ENCODE measurements at places on chromosomes 1 and 21.

GRCh38 chr21:45091550-45092322 is 17.4 kb downstream of the ADARB1 start:
- H3K4me3 ChIP-seq, result no peak overlapping the region
- H3K27ac ChIP-seq, result no peak overlapping the region
- peaks cover 95% of the 10 kb centered on the region for H3K4me1 ChIP-seq
- H3K27me3 ChIP-seq, result no peaks in the 10 kb centered on the region
- H3K36me3 ChIP-seq, result no peaks in the 10 kb centered on the region

- no peak overlapping the region for H3K27ac ChIP-seq
- H3K4me3 ChIP-seq, result no peak overlapping the region
- no peaks in the 10 kb centered on the region for H3K36me3 ChIP-seq
These were observed 279.2 kb upstream of the DUSP10 start for GRCh38 chr1:222021129-222021528.

- no peaks in the 10 kb centered on the region for H3K36me3 ChIP-seq
- H3K27me3 ChIP-seq, result no peaks in the 10 kb centered on the region
- ATAC-seq, result no peak
- H3K4me3 ChIP-seq, result no peak overlapping the region
These were observed 209.3 kb upstream of the C1orf105 start for GRCh38 chr1:172211221-172211620.

DNA sequence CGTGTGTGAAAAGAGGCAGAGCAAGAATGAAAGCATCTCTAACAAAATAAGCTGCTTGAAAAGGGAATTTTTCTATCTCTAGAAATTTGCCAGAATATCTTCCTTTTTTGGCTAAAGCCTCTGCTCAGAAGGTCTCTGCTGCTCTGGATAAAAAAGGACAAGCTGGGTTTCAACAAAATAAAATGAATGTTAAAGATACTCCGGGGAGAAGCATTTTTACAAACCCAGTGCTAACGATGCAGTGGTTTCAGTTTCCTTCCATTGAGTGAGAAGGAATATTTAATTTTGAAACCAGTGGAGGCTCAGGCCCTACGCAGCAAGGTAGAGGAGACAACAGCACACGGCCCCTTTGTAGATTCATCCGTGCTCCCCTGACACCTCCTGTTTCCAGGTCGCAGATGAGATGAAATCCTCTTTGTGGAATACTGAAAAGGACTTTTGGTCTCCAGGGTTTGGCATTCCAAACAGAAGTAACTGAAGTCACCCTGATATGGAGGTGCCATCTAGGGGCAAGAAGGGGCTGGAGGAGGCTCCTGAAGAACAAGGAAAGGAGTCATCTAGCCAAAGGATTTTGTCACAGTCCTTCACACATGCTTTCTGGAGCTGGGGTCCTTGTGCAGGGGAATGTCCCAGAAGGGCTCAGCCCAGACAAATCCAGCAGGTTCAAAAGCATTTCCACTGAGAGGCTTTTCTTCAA is 65.7 kb upstream of the SYT6 start:
- no peak for ATAC-seq
- H3K4me3 ChIP-seq, result no peak overlapping the region
- H3K27ac ChIP-seq, result peak overlapping the region; percentile 12
- no peaks in the 10 kb centered on the region for H3K27me3 ChIP-seq
- H3K36me3 ChIP-seq, result no peaks in the 10 kb centered on the region

DNA sequence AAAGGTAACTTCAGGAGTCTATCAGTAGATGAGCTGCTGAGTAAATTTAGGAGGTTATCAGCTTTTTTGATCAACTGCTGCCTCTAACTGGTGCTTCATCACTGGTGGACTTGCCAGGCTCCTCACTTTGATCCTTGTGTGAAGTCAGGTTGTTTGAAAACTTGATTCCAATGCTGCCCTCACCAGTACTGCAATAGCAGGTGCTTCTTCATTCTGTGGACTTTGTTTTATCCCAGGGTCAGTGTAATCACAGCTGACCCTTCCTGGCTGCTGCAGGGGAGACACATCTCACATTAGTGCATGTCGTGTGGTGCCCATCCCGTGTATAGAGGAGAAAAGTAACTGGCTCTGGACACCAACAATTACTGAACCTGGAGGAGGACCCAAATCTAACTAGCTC is 20.0 kb upstream of the KIAA1614 start:
- H3K27me3 ChIP-seq, result no peaks in the 10 kb centered on the region
- H3K27ac ChIP-seq, result no peak overlapping the region
- ATAC-seq, result no peak
- no peaks in the 10 kb centered on the region for H3K36me3 ChIP-seq

DNA sequence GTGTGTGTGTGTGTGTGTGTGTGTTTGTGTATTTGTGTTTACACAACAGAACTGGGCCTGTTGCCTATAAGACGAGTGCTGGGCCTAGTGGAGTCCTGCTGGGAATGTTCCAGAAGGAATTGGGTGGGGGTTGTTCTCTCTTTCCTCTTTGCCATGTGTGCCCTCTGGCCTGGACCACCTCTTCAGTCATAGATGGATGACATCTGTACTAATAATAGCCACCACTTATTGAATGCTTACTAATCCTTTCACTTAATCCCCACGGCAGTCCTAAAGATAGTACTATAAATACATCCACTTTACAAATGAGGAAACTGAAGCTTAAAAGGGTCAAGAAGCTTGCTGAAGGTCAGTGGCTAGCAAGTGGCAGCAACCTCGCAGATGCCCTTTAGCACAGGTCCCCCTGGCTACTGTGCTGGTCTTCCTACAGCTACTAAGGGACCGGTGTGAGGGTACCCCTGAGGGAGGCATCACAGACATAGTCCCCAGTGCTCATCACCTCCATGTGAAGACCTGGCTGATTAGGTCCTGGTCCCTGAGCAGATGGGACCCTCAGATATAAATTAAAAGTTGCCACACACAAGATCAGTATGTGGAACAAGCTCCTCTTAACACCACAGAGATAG is 55.2 kb upstream of the KIF1B start:
- peaks cover 2% of the 10 kb centered on the region for H3K4me1 ChIP-seq
- no peak overlapping the region for H3K4me3 ChIP-seq
- no peaks in the 10 kb centered on the region for H3K27me3 ChIP-seq
- H3K27ac ChIP-seq, result peak overlapping the region; percentile 60

- no peak for ATAC-seq
- no peaks in the 10 kb centered on the region for H3K4me1 ChIP-seq
- H3K36me3 ChIP-seq, result no peaks in the 10 kb centered on the region
- H3K27ac ChIP-seq, result no peak overlapping the region
- no peak overlapping the region for H3K4me3 ChIP-seq
These were observed 164.0 kb upstream of the SNX7 start for GRCh38 chr1:98497497-98497896.

DNA sequence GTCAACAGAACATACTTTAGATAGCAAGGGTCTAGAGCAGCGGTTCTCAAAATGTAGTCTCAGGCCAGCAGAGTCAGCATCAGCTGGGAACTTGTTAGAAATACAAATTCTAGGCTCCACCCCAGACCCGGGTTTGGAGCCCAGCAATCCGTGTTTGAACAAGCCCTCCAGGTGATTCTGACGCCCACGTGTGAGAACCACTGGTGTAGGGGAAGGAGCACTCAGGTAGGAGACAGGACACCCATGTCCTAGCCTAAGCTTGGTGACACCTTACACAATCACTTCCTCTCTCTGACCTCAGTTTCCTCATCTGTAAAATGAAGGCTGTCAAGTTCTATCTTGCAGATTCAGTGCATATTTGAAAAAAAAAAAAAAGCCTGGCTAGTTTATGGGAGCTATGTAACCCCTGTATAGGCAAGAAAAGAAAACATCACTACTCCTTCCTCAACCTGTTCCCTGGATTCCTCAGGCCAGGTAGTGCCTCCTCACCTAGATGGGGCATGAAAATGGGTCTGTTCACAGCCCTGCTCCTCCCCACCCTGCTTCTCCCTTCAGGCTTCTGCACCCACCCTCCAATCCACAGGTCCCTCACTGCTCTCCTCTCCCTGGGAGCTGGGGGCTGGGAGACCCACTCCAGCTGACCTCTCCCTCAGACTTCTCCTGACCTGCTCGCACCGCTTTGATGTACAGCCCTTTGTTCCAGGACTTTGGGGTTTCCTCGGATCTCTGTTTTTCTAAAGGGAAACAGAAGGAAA is 7.1 kb upstream of the PHLDA3 start:
- no peaks in the 10 kb centered on the region for H3K27me3 ChIP-seq
- H3K27ac ChIP-seq, result no peak overlapping the region
- no peaks in the 10 kb centered on the region for H3K36me3 ChIP-seq
- H3K4me1 ChIP-seq, result no peaks in the 10 kb centered on the region

DNA sequence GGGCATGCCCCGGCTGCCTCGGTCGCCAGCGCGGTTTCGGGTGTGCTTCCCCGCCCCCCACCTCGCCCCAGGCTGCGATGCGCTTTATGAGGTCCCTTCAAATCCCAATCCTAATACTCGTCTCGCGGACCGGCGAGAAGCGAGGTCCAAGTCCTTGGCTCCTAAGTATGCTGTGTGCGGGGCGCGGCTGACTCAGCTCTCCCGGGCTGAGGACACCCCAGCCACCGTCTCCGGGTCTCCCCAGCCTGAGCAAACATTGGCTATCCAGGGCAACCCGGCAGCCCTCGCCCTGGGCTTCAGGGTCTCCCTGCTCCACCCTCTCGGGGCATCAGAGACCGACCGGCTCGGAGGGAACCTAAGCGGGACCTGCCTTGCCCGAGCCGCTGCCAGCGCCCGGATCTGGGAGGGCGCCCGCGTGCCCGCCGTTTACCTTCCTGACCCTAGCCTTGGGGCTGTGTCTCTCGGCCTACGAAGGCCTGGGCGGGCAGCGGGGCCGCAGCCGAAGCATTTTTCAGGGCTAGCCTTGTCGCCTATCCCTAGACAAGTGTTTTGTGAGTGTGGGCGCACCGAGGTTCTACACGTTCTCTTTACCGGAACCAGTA is 1.2 kb downstream of the ITPKB start:
- peak overlapping the region; percentile 67 for H3K4me3 ChIP-seq
- H3K27me3 ChIP-seq, result no peaks in the 10 kb centered on the region
- ATAC-seq, result peak; percentile 37
- peaks cover 24% of the 10 kb centered on the region for H3K4me1 ChIP-seq
- H3K36me3 ChIP-seq, result no peaks in the 10 kb centered on the region
- peak overlapping the region; percentile 100 for H3K27ac ChIP-seq

DNA sequence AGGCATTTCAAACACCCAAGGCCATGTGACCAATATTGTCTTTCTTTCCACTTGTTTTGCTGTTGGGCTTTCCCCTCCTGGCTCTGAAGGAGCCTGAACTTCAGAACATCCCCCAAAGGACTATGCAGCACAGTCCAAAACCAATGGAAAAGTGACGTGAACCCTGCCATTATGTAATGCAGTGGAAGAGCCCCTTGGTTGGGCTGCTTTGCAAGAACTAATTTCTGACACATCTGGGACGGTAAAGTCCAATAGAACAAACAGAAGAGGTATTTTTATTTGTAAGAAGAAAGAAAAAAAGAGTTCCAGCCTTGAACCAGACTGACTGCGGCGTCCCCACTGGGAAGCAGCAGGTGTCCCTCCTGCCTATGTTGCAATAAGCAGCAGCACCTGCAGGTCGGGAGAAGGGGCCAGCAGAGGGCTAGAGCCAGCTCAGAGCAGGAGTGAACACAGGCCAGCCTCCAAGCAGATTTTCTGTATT is 116.7 kb downstream of the CDC7 start:
- H3K4me3 ChIP-seq, result no peak overlapping the region
- ATAC-seq, result peak; percentile 75
- no peaks in the 10 kb centered on the region for H3K36me3 ChIP-seq
- H3K27ac ChIP-seq, result no peak overlapping the region

GRCh38 chr1:14666962-14667650 is 68.6 kb downstream of the KAZN start:
- H3K27me3 ChIP-seq, result peaks cover under 1% of the 10 kb centered on the region
- H3K4me1 ChIP-seq, result no peaks in the 10 kb centered on the region
- peak overlapping the region; percentile 53 for H3K27ac ChIP-seq
- no peak for ATAC-seq

Data from gastroesophageal sphincter (tissue), 4 donors.